ENCODE measurements at places on chromosomes 13 and 19.

DNA sequence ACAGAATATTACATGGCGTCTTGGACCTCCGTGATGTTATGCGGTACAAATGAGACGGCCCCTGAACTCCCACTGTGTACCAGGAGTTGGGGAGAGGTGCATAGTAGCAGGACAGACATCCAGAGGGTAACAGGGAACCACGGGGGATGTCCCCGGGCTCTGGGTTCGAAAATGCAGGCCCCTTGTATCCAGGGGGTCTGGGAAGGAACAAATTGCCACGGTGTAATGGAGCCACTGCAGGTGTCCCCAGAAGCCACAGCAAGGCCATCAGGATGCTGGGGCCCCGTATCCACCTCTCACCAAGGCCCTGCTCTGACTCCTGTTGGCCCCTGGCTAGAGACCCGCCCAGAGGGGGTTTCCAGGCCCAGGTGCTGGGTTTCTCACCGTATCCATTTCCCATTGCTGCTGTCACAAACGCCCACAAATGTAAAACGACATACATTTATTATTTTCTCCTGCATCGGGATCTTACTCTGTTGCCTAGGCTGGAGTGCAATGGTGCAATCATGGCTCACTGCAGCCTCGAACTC, 77.8 kb downstream of the INSR start:
- DNase-seq: peak; percentile 37

- DNase-seq: no peak
These were observed 84.2 kb downstream of the LRCH1 start for GRCh38 chr13:46637213-46637612.

GRCh38 chr13:48448285-48448958, 35.5 kb upstream of the LPAR6 start:
- no peak for DNase-seq

- no peak for DNase-seq
These were observed 10.5 kb downstream of the PLEKHF1 start for GRCh38 chr19:29675650-29676186.

DNA sequence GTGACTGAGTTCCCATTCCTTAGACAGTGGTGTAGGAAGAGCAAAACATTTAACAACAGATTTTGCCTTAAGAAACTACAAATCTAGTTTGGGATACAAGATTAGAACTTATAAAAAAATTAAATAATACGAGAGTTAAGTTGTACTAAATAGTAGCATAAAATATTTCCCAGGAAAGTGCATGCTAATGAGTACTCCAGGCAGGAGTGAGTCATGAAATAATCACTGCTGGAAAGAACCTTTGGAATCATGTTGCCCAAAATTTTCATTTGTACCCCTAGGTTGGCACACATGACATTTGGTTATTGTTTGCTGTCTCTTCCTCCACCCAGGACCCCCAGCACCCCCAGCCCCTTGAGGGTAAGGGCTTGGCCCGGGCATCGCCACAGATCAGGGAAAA, 26.3 kb upstream of the KL start:
- DNase-seq: no peak

DNA sequence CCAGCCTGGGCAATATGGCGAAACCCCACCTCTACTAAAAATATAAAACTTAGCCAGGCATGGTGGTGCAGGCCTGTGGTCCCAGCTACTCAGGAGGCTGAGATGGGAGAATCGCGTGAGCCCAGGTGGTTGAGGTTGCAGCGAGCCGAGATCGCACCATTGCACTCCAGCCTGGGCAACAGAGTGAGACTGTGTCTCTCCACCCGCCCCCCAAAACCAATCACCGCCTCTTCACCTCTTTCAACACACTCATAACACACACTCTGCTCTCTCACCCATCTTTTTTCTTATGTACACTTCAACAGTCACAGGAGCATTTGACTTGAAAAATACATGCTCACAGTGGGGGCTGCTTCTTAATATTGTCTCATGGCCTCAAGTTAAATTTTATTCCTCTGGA, 76.8 kb downstream of the ESD start:
- no peak for DNase-seq

DNA sequence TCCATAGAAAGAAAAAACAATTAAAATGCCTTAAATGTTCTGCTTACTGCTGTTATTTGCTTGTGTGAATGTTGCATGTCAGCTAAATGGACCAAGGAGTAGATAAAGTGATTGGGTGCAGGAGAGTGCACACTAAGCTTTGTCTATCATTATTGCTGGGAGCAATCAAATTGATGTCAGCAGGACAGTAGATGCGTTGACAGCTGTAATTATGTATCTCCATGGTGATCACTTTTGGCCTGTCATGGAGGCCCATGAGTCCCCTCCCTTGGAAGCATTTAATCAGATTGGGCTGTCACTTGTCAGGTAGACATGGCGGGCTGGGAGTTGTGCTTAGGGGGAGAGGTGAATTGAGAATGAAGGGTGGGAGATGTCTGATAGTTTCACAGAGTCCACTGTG, 215.3 kb downstream of the PCCA start:
- DNase-seq: no peak

GRCh38 chr19:10110076-10110971, 1.2 kb upstream of the P2RY11 start:
- no peak for DNase-seq

DNA sequence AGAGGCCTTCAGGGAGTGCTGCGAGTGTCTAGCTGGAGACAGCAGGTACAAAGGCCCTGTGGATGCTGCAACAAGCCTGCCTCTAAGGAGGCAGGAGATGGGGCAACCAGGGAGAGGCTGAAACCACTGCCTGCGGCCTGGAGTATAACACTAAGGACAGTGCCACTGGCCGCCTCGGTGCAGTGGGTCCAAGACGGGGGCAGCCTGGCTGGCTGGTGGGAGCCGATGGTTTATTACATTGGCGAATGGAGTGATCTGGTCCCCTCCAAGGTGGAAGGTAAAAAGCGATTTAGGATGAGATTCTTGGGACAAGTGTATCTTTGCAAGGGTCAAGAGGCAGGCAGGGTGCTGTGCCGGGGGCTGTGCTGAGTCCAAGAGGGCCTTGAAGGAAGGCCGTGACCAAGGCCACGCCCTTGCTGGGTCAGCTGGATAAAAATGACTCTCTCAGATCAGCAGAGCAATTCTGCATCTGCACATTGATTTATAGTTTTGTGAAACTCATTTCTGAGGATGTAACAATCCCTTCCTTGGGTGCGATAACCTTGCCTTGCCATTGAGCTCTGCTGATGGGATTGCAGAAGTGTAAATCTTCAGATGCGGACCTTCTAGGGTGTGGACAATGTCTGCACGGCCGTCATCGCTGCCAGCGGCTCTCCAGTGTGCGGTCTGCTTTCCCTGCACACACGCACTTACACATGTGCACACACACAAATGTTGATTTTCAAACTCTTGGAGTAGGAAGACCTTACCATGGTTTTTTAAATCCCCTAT, 6.0 kb downstream of the TMEM255B start:
- DNase-seq: no peak

GRCh38 chr19:34835631-34836351, 62.8 kb upstream of the ZNF599 start:
- no peak for DNase-seq

GRCh38 chr13:76929320-76929719, 19.0 kb upstream of the ACOD1 start:
- DNase-seq: no peak

GRCh38 chr19:51025401-51025800, 1.0 kb downstream of the KLK11 start:
- no peak for DNase-seq
